ENCODE measurements at places on chromosomes 7 and 10.

GRCh38 chr10:120477743-120478141 is 20.7 kb downstream of the PLPP4 start:
- no peak for DNase-seq

- DNase-seq = no peak
These were observed 95.5 kb downstream of the MBL2 start for GRCh38 chr10:52677086-52677485.

GRCh38 chr10:3524086-3524960 is 260.7 kb downstream of the KLF6 start:
- no peak for DNase-seq

- DNase-seq = no peak
These were observed 34.7 kb downstream of the TMEM270 start for GRCh38 chr7:73895626-73896025.

GRCh38 chr7:32586291-32587221 is 91.3 kb downstream of the AVL9 start:
- DNase-seq = no peak

DNA sequence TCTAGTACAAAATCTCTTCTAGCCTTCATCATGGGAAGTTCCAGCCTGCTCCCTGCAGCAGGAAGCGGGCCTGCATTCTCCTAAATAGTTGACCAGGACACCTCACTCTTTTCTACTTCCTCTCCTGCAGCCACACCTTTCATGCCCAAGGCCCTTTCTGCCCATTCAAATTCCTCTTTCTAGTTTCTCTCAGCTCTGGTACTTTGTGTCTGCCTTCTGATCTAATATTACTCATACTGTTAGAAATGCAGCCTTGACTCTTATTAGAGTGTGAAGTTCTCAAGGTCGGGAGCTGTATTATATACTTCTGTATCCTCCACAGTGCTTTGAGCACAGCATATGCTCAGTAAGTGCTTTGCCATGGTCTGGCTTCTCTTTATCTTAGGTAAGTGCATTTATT is 103.1 kb downstream of the PRKCQ start:
- no peak for DNase-seq

DNA sequence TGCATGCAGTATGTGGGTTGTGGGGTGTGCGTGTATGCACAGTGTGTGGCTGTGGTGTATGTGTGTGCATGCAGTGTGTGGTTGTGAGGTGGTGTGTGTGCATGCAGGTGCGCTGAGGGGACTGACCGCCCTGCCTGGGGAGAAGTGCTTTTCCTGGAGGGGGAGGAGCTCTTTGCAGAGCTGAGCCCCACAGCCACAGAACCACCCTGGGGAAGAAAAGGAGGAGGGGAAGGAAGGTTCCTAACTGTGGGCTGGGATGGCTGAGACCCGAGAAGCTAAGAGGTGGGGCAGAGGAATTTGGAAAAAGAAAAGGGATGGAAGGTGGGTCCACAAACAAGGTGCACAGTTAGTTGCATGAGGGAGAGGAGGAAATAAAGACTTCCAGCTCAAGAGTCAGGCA is at the start of gene TRPV5:
TSS of gene TRPV5 (minus strand) at position 123 of the 400 bp plus-strand sequence. CDS start 287 bp downstream, outside the sequence.
- DNase-seq = no peak

Data from hematopoietic multipotent progenitor cell treated with erythropoietin and hydrocortisone succinate and interleukin-3 and kit ligand, for 8 days (in vitro differentiated cells).